Lower leg skin (tissue), 4 donors: ENCODE measurements at places on chromosomes 13 and 19.

- DNase-seq: no peak
These were observed 36.9 kb downstream of the KCNC3 start for GRCh38 chr19:50292216-50292827.

DNA sequence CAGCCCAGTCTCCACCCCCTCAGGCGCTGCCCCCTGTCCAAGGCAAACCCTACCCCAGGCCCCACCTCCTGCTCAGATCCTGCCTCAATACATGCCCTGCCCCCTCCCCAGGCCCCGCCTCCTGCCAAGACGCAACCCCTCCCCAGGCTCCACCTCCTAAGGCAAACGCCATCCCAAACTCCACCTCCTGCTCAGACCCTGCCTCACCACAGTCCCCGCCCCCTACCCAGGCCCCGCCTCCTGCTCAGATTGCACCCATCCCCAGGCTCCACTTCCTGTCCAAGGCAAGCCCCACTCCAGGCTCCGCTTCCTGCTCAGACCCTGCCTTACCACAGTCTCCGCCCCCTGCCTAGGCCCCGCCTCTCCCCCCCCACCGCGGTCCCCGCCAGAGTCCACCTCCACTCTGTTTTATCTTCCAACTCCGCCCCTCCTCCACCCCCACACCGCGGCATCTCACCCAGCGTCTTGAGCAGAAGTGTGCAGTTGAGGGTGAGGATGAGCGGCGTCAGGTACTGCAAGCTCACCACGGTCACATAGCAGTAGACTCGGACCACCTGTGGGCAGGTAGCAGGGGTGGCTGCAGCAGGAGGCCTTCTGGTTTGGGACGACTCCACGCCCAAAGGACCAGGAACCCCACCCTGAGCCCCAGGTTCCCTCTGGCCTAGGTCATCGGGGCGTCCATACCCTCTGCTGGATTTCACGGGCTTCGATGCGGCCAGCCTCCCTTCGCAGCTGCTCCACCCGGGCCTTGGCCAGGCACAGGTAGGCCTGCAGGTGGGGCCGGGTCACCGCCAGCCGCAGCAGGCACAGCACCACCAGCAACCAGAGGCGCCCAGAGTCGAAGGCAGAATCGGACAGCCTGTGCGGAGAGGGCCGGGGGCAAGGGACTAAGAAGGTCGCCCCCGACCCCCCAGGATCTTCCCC is 17.7 kb downstream of the TMEM161A start:
- no peak for DNase-seq

GRCh38 chr19:54420383-54421168 is 5.3 kb downstream of the TTYH1 start:
- no peak for DNase-seq

GRCh38 chr13:98254513-98254912 is 77.4 kb upstream of the RNF113B start:
- no peak for DNase-seq

GRCh38 chr13:48849515-48849914 is 126.2 kb upstream of the FNDC3A start:
- no peak for DNase-seq

GRCh38 chr13:85864963-85865530 is 65.8 kb upstream of the SLITRK6 start:
- no peak for DNase-seq

DNA sequence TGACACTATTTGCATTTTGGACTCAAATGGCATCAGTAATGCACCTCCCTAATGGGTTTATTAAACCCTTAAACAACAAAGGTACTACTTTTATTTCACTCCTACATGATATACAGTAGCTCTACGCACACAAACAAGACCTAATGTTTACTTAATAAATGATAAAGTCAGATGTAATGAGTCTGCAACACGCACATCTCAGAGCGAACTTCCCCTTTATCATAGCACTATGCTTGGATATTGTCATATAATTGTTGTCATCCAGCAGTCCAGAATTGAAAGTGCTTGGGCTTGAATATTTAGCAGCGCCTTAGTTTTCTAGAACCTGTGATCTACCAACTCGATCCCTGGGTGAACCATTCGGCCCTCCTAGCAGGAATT is 772 bp downstream of the PARP4 start:
- DNase-seq: no peak

DNA sequence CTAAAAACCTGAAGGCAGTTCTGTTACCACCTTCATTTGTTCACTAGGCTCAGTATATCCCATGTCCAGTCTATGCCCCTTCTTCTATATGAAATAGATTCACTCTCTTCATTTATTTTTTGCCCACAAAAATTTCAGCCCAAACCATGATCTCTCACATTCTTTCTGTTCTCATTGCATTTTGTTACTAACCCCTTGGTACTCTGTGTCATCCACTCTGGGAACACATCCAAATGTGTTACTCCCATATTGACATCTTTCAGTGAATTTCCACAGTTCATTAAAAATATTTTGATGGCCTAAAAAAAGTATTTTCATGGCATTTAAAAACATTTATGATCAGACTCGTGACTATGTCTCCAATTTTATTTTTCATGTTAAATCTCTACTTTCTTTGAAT is 378.9 kb downstream of the SLITRK1 start:
- DNase-seq: no peak
